ENCODE measurements at places on chromosomes 6 and 20.

GRCh38 chr6:139926711-139927110 is 552.3 kb upstream of the CITED2 start:
- no peak for DNase-seq

DNA sequence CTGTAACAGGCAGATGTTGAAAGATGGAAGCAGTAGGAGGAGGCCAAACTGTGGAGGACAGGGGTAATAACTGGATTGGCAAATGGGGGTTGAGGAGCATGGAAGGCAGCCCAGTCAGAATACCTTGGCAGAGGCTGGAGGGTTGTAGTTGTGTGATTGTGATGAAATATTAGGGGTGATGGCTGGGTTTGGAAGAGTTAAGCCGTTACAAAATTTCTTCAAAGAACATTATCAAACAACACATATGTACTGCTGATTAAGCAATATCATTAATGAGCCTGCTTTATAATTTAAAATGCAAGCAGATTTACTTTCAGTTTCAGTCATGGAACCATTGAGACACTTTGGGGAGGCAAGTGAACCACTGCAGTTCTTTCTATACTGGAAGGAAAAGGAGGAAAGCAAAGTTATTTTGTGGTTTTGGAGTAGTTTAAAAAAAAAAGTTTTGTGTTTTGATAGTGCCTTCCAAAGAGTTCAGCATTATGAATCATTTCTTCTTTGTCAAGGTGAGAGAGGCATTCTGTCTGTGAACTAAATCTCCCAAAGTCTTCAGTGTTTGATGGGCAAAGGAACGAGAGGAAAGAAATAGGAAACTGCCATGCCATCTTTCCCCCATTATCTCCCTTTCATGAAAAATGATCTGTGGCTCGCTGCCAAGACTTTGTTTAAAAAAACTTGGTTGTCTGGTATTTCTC is 20.7 kb downstream of the FOXO3 start:
- peak; percentile 55 for DNase-seq

DNA sequence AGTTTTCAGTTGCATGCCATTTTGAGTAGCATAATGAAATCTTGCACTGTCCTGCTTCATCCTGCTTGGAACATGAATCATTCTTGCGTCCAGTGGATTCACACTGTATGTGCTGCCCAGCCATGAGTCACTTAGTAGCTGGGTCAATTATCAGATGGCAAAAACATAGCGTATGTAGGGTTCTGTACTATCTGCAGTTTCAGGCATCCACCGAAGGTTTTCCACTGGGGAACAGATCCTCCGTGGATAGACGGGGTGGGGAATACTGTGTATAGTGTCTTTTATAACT is 61.4 kb downstream of the IL22RA2 start:
- DNase-seq = peak; percentile 28

GRCh38 chr6:44966449-44967092 is 361.6 kb upstream of the RUNX2 start:
- no peak for DNase-seq

- no peak for DNase-seq
Observed at GRCh38 chr6:56241124-56241802, 6.1 kb downstream of the COL21A1 start.

- DNase-seq = no peak
Observed at GRCh38 chr6:118606858-118607257, 44.5 kb downstream of the CEP85L start.

- no peak for DNase-seq
Observed at GRCh38 chr20:57280221-57280620, 13.8 kb upstream of the BMP7 start.

GRCh38 chr20:16270989-16271388 is 302.3 kb downstream of the KIF16B start:
- DNase-seq = no peak

GRCh38 chr6:144477856-144478255 is 192.7 kb downstream of the UTRN start:
- no peak for DNase-seq

DNA sequence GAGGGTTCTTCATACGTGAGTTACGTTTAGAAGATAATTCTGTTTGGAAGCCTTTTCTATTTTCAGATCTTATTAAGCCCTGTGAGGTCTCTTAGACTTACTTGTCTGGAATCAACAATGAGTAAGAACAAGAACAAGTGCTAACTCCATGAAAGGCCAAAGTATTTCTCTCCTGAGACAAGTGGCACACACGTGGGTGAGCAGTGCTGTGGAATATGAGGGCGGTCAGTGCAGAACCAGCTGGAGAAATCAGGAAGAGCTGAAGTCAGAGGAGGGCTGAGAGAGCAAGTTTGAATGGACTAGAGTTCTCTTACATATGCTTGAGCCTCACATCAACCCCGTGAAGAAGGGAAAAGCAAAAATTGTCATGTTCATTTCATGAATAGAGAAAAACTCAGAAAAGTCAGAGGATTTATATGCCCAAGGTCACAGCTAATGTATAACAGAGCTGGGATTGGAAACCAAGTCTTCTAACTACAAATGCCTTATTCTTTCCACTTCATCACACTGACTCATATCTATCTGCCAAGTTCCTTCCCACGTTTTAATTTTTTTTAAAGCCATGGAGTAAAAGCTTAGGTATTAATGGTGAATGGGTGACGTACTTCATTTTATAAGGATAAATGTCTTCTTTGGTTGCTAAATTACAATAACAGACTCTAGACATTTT is 201.3 kb upstream of the DTNBP1 start:
- DNase-seq = no peak

DNA sequence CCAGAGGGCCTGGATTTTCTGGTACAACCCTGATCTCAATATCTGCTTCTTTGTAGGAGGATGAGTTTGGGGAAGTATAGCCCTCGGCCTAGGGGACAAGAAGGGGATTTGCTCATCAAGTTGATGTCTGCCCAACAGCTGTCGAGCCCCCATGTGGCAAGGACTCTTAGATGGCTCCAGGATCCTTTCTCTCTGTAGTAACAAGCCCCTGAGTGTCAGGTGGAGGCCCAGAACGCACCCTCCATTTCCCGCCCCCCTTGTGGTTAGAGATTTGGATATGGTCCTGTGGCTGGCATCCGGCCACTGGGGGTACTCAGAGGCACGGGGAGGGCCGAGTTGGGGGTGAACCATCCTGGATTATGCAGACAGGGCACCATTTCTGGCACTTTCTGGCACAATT is 50.1 kb downstream of the CTCFL start:
- DNase-seq = no peak

DNA sequence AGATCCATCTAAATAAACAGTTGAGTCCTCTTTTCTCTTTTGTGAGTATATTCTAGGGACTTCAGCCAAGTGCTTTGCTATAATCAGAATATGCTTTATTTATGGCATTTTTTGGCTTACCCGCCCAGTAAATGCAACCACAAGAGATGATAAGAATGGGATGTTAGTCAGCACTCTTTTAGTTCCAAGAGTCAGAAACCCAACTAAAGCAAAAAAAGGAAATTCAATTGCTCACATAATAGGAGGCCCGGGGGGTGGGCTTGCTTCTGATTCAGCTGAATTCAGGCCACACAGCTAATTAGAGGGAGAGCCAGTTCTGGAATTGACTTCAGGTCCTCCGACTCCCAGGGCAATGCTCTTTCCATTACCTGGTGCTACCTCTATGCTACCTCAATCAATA is 250.6 kb downstream of the FARS2 start:
- DNase-seq = peak; percentile 20

DNA sequence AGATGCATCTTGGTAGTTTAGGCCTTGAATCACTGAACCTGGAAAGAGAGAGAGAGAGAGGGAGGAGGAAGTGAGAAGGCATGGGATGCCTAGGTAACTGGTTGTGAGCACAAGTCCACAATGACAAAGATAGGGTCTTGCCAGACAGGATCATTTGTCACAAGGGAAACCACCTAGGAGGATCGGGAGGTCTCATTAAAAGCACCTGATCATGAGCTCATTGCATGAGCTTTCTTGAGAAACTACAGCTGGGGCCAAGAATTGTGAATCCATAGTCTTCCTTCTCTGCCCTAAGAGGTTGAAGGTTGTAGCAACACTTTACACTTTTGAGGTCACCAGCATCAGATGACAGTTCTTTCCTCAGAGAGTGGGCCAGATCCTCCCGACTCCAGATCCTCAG is 195.7 kb downstream of the CD83 start:
- DNase-seq = no peak

- DNase-seq = no peak
Observed at GRCh38 chr20:22226849-22227700, 357.3 kb downstream of the FOXA2 start.

DNA sequence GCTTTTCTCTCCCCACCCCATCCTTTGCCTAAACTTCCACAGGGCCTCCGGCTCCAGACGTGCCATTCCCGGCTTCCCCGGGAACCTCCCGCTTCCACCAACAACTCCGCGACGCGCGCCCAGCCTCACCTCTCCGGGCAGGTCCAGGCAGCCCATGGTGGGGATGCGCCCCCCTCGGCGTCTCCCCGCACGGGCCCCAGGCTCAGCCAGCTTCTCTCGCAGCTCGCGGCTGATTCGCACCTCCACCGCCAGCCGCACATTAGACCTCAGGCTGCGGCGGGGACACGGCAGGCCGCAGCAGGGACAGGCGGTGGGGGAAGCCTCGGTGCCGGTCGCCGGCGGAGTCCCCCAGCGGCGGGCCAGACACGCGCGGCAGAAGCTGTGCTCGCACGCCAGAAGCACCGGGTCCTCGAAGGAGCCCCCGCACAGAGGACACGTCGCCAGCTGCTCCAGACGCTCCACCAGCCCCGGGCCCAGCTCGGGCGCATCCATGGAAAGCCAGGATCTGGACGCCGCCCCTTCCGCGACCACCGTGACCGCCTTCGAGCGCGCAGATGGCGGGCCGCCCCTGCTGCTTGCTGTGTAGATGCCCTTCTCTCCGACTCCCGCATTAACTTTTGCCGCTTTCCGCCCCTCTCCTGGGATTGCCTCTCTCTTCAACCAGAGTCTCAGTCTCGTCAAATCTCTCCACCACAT is at the start of gene RNF39:
RNF39 (minus strand) TSS at position 676 of the 696 bp plus-strand sequence; CDS start at position 492, 184 bp downstream.
- DNase-seq = no peak

GRCh38 chr20:32522526-32522775 is 62.7 kb downstream of the NOL4L start:
- no peak for DNase-seq

- DNase-seq = no peak
Observed at GRCh38 chr20:48166082-48166835, 381.0 kb upstream of the SULF2 start.

GRCh38 chr20:4171538-4172116 is 156.3 kb upstream of the RNF24 start:
- no peak for DNase-seq

DNA sequence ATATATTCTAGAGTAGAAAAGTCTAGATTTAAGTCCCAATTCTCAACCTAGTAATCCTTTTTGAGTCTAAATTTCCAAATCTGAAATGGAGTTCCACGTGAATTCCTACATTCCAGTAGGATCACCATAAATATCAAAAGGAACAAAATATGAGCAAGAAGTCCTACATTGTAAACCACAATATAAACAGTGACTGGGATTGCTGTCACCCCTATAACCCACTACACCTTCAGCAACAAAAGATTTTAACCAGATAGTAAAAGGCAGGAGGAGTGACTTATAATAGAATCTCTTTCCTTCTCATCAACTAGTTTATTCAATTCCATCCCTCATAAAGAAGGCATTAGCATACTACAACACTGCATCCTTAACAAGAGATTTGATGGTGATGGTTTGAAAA is 210.6 kb downstream of the KIF16B start:
- DNase-seq = no peak
